Spleen (tissue), 13 donors: ENCODE measurements at places on chromosomes 1 and 21. TPM values are rescaled to one million over a fixed set of nuclear protein-coding genes. Genes with fewer than 3 reads are reported as not detected.
A peak's percentile ranks its signal among the peaks of the same experiment; 100 is the strongest.

Gene NFYC
- 99.0 TPM for total RNA-seq

Gene CFHR3
- total RNA-seq: 0.60 TPM

Gene HIVEP3
- total RNA-seq: 21.2 TPM

Gene B3GALT2
- total RNA-seq: 0.69 TPM

Gene FAM229A
- total RNA-seq: 13.8 TPM

Gene HSPA6
- 13.0 TPM for total RNA-seq

- no peak overlapping the region for H3K4me3 ChIP-seq
- DNase-seq: no peak
- peaks cover 100% of the 10 kb centered on the region for H3K36me3 ChIP-seq
Measured at GRCh38 chr1:24914226-24915069, 15.6 kb downstream of the RUNX3 start.

GRCh38 chr1:197761654-197762053 lies 13.6 kb downstream of the DENND1B start:
- H3K27ac ChIP-seq: no peak overlapping the region
- peak overlapping the region; percentile 25 for H3K4me3 ChIP-seq
- DNase-seq: no peak
- H3K27me3 ChIP-seq: no peaks in the 10 kb centered on the region

DNA sequence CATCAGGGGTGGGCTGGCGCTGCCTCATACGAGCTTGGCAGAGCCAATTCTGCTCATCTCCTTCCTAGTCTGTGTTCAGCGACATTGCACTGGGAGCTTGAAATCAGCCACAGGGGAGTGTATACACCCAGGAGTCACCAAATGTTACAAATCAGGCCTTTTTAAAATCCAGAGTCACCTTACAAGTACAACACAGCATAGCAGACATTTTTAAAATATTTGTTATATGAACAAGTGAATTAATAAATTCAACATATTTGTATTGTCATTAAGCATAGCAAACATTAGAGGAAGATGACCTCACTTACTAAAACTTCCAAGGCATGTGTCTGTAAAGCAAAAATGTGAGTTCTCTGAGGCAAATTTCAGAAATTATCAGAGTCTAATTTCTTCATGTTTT lies 210.0 kb downstream of the HLX start:
- no peaks in the 10 kb centered on the region for H3K27me3 ChIP-seq
- H3K4me3 ChIP-seq: no peak overlapping the region
- no peaks in the 10 kb centered on the region for H3K4me1 ChIP-seq
- DNase-seq: no peak
- no peak overlapping the region for H3K27ac ChIP-seq

DNA sequence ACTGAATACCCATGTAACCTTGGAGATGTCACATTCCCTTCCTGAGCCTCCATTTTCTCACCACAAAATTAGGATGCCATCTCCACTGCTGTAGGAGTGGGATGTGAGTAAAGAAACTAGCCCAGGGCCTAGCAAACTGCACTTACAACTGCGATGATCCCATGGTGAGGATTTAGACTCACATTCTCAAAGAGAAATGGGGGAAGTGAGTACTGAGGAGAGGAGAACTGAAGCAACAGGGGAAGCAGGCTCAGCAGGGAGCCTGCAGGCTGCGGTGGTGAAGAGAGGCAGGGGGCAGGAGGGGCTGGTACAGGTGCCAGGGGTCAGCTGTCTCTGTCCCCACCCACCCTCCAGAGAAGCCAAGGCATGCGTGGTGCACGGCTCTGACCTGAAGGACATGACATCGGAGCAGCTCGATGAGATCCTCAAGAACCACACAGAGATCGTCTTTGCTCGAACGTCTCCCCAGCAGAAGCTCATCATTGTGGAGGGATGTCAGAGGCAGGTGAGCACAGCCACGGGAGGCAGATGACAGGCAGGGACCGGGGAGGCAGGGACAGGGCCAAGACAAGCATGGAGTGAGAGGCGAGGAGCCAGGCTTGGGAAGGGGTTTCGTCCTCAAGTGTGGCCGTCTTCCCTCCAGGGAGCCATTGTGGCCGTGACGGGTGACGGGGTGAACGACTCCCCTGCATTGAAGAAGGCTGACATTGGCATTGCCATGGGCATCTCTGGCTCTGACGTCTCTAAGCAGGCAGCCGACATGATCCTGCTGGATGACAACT lies 16.4 kb upstream of the ATP1A4 start:
- no peaks in the 10 kb centered on the region for H3K36me3 ChIP-seq
- no peak overlapping the region for H3K27ac ChIP-seq
- DNase-seq: no peak

DNA sequence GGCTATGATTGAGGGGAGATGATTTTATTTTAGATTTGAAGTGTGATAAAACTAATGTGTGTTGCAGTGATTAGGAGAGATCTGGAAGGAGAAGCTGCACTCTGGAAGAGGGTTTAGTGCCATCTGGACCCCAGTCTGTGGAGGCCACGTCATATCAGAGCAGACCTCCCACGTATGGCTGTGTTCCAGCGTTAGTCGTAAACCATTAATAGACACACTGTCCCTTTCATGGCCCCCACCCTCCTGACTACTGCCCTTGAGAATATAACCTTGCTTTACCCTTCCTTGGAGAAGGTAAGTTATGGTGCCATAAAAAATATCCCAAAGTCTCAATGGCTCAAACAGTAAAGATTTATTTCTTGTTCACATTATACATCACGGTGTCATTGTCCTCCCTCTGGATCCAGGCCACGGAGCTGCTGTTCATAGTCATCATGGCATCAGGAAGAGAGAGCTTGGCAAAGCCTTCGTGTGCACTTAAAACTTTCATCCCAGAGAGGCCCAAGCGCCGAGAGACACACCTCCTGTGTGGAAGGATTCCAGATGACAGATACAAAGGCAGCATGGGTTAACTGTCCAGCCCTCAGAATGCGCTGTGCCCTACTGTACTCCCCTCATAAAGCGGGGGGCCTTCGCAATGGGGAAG lies 33.2 kb downstream of the RHOU start:
- H3K4me3 ChIP-seq: no peak overlapping the region
- H3K27ac ChIP-seq: no peak overlapping the region
- DNase-seq: no peak
- H3K4me1 ChIP-seq: peaks cover 8% of the 10 kb centered on the region

DNA sequence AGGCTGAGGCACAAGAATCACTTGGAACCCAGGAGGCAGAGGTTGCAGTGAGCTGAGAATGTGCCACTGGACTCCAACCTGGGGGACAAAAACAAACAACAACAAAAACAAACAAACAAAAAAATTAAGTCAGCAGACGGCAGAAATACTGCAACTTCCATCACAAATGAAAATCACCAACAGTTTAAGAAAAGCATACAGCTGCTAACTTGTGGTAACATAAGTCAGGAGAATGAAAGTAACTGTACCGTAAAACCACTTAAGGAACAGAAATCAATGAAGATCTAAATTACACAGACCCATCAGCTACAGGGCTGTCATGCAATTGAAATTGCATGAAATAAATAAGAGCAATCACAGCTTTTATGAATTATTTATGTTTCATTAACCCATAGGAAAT lies 25.0 kb downstream of the MCOLN2 start:
- H3K27me3 ChIP-seq: no peaks in the 10 kb centered on the region
- no peak for DNase-seq
- no peak overlapping the region for H3K4me3 ChIP-seq
- peaks cover 24% of the 10 kb centered on the region for H3K4me1 ChIP-seq
- peak overlapping the region; percentile 43 for H3K27ac ChIP-seq
- peaks cover 3% of the 10 kb centered on the region for H3K36me3 ChIP-seq

DNA sequence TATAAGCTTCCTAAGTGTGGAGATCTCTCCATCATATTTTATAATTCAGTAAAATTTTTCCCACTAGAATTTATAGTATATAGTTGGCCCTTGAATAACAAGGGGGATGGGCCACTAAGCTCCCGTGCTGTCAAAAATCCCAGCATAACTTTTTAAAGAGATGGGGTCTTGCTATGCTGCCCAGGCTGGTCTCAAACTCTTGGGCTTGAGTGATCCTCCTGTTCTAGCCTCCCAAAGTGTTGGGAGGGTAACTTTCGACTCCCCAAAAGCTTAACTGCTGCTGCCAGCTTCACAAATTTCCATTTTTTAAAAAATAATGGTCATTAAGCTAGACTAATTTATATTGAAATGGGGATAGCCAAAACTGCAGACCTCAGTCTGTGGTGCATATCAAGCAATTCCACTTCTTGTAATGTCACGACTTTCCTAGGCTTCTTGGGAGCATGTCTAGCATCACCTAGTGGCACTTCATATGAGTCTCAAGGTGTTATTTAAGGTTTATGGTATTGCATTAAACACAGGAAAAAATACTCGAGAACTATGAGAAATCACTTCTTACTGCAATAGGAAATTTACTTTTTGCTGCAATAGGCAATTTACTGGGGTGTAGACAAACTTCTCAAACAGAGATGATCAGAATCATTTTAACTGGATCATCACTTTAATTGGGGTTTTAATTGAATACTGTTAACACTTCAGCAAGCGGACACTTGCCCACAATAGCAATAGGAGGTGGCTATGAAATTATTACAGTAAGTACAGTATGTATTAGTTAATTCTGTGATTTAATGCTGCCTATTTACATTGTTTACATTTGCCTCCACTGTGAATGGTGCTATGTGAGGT lies 19.3 kb upstream of the ACTA1 start:
- no peaks in the 10 kb centered on the region for H3K36me3 ChIP-seq
- H3K4me1 ChIP-seq: no peaks in the 10 kb centered on the region
- no peak for DNase-seq
- H3K27ac ChIP-seq: no peak overlapping the region

DNA sequence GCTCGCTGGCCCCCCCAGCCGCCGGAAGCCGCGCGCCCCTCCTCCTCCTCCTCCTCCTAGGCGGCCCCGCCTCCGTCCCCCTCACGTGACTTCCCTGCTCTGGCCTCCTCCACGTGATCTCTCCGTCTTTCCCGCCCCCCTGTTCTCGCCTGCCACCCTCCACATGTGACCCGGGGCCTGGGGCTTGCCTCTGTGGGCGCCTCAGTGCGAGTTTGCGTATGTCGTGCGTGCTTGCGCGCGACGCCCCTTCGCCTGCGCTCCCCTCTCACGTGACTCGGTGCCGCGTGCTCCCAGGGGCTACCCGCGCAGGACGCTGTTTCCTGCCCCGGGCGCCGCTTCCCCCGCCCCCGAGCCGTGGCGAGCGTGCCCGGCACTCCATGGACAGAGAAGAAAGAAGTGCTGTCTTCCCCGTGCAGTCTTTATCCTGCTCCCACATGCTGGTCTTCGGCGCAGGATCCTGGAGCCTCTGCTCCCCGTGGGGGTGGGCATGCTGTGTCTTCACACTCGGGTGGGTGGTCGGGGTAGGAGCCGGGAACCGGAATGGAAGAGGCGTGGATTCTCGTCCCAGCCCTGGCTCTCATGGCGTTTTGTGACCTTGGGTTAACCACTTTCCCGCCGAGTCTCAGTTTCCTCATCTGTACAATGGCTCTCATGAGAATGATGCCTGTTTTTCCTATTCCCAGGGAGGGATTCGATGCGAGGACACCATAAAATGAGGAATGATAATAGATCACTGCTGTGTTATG lies 431 bp upstream of the UBE2Q1 start:
- H3K27ac ChIP-seq: peak overlapping the region; percentile 96
- peak; percentile 100 for DNase-seq
- peaks cover 30% of the 10 kb centered on the region for H3K4me1 ChIP-seq
- H3K4me3 ChIP-seq: peak overlapping the region; percentile 69
- H3K27me3 ChIP-seq: no peaks in the 10 kb centered on the region

DNA sequence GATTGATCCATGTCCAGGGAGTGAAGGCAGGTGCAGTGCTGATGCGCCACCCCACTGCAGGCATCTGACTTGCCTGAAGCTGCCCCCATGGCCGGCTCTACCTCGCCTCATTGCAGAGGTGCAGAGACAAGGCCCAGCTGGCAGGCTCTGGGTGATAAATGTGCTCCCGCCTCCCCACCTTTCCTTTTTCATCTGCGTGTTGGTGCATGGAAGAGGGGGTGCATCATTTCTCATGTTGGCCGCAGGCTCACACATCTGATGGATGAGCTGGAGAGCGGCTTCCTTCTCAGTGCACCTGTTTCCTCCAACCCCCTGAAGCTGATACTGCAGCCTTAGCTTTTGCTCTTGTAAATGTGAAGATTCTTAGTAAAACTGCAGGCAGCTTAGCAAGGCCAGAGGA lies 306.0 kb upstream of the KAZN start:
- no peaks in the 10 kb centered on the region for H3K4me1 ChIP-seq
- no peaks in the 10 kb centered on the region for H3K36me3 ChIP-seq
- no peak overlapping the region for H3K27ac ChIP-seq
- no peaks in the 10 kb centered on the region for H3K27me3 ChIP-seq

- H3K27me3 ChIP-seq: no peaks in the 10 kb centered on the region
- H3K4me1 ChIP-seq: no peaks in the 10 kb centered on the region
- H3K36me3 ChIP-seq: no peaks in the 10 kb centered on the region
Measured at GRCh38 chr1:62597281-62597680, at the start of gene ANGPTL3. Gene ANGPTL3, plus strand, starts transcription at chr1:62597520. Its CDS starts 47 bp downstream, at chr1:62597567.
